ENCODE measurements at places on chromosomes 1 and 21.
A peak's percentile ranks its signal among the peaks of the same experiment; 100 is the strongest.

DNA sequence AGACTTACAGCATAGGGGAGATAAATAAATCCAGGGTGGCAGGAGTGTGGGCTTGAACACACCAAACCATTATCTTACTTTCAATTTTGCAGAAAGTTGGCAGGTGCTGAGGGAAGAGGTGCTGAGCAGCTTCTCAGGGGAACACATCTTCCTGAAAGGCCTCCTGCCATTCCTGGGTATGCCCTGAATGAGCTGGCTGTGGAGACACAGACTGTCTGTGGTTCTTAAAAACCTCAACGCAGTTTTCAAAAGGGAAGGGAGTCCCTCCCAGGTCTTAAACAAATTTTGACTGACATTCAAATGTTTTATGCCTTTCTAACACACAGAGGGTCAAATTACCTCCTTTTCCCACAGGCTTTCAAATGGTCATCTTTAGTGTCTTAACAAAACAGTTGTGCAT, 166.9 kb downstream of the TNFSF18 start:
- no peak for DNase-seq

DNA sequence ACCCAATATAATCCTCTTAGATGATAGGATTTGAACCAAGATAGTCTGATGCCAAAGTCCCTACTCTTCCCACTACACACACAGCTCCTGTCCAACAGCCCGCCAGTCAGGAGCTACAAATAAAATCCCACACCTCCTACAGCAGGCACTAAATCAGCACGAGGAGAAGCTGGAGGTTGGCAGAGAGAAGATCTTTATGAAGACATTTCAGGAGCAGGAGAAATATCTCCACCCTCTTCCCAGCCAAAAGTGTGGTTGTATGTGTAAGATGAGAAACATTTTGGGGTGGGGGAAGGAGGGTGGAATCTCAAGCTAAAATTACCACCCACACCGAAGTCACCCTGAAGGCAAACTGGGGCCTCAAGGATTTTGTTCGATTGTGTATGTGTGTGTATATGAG, 54.5 kb downstream of the PLXNA2 start:
- no peak for DNase-seq

DNA sequence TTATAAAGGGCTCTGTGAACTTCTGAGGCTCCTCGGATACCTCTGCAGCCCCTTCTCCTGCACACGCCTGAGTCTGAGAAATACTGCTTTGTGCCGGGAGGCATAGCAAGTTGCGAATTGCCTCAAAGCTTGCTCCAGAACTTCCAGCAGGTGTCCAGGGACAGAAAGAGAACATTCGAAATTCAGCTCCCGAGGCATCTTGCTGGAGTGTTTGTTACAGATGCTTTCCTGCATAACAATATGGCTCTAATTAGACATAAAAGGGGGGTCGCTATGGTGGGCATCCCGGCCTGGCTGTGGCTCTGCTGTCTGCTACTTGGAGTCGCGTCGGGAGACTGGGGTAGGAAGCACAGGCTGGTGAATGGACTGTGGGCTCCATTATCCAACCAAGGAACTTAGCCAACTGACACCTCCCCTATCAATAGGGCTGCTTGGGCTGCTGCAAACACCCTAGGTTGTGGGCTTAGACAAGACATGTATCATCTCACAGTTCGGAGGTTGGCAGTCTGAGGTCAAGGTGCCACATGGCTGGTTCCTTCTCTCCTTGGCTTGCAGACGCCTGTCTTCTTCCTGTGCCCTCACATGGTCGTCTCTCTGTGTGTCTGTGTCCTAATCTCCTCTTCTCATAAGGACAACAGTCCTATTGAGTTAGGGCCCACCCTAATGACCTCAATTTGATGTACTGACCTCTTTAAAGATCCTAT, 607.0 kb downstream of the NPHP4 start:
- DNase-seq = peak; percentile 5

DNA sequence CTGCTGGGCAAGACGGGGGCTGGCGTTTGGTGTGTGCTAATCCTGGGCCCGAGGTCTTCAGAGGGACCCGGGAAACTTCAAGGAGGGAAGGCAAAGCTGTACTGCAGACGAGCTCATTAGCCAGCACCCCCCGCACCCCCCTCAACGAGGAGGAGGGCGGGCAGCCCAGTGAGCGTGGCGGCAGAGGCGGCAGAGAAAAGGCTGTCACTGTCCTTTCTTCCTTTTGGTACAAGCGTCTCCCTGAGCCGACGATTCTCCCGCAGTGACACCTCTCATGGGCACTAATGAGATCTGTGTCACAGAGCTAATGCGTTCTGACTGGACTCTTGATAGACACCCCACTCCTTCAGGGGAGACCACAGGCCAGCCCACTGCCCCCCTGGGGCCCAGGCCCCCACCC, 29.5 kb downstream of the DMAP1 start:
- no peak for DNase-seq

DNA sequence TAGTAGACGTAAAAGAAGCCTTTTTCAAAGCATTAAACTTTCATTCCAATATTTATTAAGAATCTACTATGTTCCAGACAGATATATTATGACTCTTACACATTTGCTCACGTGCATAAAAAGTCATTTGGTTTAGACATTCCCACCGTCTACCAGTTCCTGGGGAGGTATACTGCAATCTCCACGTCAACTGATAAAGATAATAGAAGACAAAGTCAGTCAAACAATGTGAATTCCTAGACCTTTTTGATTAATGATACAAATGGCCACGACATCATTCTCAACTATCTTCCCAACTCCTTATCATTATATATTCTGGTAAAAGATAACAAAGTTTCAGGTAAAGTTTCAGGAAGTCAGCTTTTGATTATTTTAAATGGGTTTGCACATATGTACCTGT, 69.0 kb downstream of the SIPA1L2 start:
- no peak for DNase-seq

DNA sequence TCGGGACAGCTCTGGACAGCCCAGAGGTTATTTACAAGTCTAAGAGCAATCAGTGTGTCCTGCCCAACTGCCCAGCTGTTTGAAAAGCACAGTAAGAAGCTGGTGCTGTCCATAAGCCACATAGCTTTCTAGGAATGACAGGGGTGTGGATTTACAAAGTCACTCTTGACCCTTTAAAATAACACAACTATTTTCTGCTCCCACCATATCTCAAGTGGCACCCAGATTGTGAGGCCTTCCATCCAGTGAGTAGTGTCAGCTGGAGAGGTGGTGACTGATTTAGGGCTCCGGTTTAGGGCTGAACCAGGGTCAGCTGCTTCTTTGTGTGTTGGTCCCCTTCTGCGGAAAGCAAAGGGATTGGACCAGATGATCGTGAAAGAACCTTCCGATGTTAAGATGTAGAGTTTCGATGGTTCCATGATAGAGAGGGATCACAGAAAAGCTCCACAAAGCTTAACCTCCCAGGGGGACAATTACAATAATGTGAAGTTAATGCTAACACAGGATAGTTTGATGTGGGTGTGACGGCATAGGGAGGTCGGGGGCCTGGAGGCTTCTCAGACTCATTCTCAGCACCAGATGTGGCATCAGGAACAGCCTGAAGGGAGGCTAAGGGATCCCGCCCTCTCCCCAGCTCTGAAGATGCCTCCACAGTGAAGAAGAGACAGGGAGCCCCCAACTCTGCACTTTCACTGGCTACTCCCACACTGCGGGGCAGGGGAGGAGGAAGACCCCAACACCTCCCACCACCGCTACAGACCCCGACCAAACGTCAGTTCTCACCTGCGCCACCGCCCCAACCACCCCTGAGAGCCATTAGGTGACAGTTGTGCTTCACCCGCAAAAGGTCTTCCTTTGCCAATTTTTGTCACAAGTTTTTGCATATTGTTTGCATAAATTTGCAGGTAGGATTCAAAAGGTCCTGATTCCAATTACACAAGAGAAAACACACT, 40.6 kb downstream of the LRRC3 start:
- no peak for DNase-seq

Data from CD4-positive, alpha-beta T cell treated with Interleukin-1 beta for 1 hour (primary cell).